SK-N-SH (cell line): ENCODE measurements at places on chromosomes 11 and 22. TPM values are rescaled to one million over a fixed set of nuclear protein-coding genes. Genes with fewer than 3 reads are reported as not detected.

FOLH1 gene
- polyA plus RNA-seq: not detected in 2 replicates

ELF5 gene
- not detected in 2 replicates for polyA plus RNA-seq

MEI1 gene
- not detected in 2 replicates for polyA plus RNA-seq

TRPM5 gene
- not detected in 2 replicates for polyA plus RNA-seq

MN1 gene
- 0.11 and 0.20 TPM in 2 replicates for polyA plus RNA-seq

TIGD3 gene
- 0.34 and 0.41 TPM in 2 replicates for polyA plus RNA-seq

LRRN4CL gene
- 0.08 and 0.10 TPM in 2 replicates for polyA plus RNA-seq

MS4A1 gene
- polyA plus RNA-seq: not detected in 2 replicates

METTL15 gene
- polyA plus RNA-seq: 4.7 and 7.1 TPM in 2 replicates

OSM gene
- not detected in 2 replicates for polyA plus RNA-seq

TSKU gene
- 18.3 and 20.7 TPM in 2 replicates for polyA plus RNA-seq

TXNRD2 gene
- polyA plus RNA-seq: 33.5 and 34.7 TPM in 2 replicates

GRM5 gene
- not detected in 2 replicates for polyA plus RNA-seq

MAP6 gene
- 11.1 and 13.1 TPM in 2 replicates for polyA plus RNA-seq

- no peaks in the 10 kb centered on the region for H3K27me3 ChIP-seq
- H3K27ac ChIP-seq: no peak overlapping the region
- H3K36me3 ChIP-seq: peaks cover 11% of the 10 kb centered on the region; the same call in 1 of the 2 replicates
- H3K4me3 ChIP-seq: no peak overlapping the region
Observed at GRCh38 chr11:75421902-75422247, 11.1 kb downstream of the KLHL35 start.

- no peaks in the 10 kb centered on the region; the same call in 1 of the 2 replicates for H3K4me1 ChIP-seq
- no peaks in the 10 kb centered on the region for H3K36me3 ChIP-seq
- no peak overlapping the region for H3K4me3 ChIP-seq
- no peak for DNase-seq
- no peaks in the 10 kb centered on the region for H3K27me3 ChIP-seq
Observed at GRCh38 chr11:14309425-14310192, 49.4 kb downstream of the RRAS2 start.

GRCh38 chr11:34996958-34997357 is 80.5 kb downstream of the PDHX start:
- DNase-seq: no peak
- no peaks in the 10 kb centered on the region; the same call in 1 of the 2 replicates for H3K4me1 ChIP-seq
- H3K36me3 ChIP-seq: peaks cover 11% of the 10 kb centered on the region
- H3K27ac ChIP-seq: peak overlapping the region; percentile 79; the same call in 1 of the 2 replicates
- no peak overlapping the region for H3K4me3 ChIP-seq

- H3K36me3 ChIP-seq: no peaks in the 10 kb centered on the region
- no peak for DNase-seq
Observed at GRCh38 chr11:99452075-99452474, 431.3 kb downstream of the CNTN5 start.

DNA sequence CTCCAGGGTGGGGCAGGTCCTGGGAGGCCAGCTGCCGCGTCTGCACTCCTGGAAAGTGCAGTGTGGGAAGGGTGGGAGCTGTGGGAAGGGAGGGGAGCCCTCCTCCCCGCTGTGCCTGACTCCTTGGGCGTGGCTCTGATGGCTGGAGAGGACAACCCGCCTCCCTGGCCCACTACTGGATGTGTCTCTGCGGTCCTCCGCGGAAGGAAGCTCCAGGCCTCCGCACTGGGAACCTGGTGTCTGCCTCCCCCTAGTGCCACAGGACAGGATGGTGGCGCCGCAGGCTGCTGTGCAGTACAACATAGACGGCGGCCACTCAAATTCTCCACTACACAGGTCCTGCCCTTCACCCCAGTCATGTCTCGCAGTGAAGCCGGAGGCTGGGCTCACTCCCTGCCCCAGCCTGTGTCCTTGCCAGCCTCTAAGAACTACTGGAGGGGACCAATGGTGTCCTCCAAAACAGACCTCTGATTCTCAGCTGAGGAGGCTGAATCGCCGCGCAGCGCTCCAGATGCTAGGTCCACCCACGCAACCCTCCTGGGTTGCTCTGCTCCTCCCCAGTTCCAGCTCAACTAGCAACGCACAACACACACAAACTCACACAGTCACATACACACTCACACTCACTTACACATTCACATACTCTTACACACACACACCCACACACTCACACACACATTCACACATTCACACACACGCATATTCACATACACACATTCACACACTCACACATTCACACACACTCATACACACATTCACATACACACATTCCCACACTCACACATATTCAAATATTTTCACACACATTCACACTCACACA is 12.4 kb upstream of the DSCAML1 start:
- no peaks in the 10 kb centered on the region for H3K36me3 ChIP-seq
- no peaks in the 10 kb centered on the region for H3K4me1 ChIP-seq
- peaks cover 12% of the 10 kb centered on the region; the same call in 1 of the 2 replicates for H3K27me3 ChIP-seq
- H3K4me3 ChIP-seq: no peak overlapping the region

GRCh38 chr22:32527756-32528155 is 53.1 kb downstream of the FBXO7 start:
- H3K4me3 ChIP-seq: no peak overlapping the region
- no peak for DNase-seq
- no peak overlapping the region for H3K27ac ChIP-seq
- no peaks in the 10 kb centered on the region for H3K36me3 ChIP-seq

GRCh38 chr11:67303132-67303834 is at the start of gene SSH3:
Gene SSH3 (plus strand): TSS chr11:67303530. CDS start chr11:67303626, 96 bp downstream.
- no peaks in the 10 kb centered on the region for H3K27me3 ChIP-seq
- H3K4me3 ChIP-seq: peak within 1 kb of the TSS; percentile 87
- peak; percentile 89 for DNase-seq
- H3K27ac ChIP-seq: no peak within 1 kb of the TSS
- peaks cover 17% of the 10 kb centered on the region; the same call in 1 of the 2 replicates for H3K4me1 ChIP-seq

GRCh38 chr11:92154110-92154509 is 70.5 kb upstream of the FAT3 start:
- no peak for DNase-seq
- H3K4me1 ChIP-seq: no peaks in the 10 kb centered on the region
- no peaks in the 10 kb centered on the region for H3K27me3 ChIP-seq
- no peak overlapping the region for H3K4me3 ChIP-seq
- H3K27ac ChIP-seq: no peak overlapping the region
- H3K36me3 ChIP-seq: no peaks in the 10 kb centered on the region

GRCh38 chr11:119427279-119427678 is 4.3 kb upstream of the THY1 start:
- H3K27ac ChIP-seq: no peak overlapping the region
- peaks cover 35% of the 10 kb centered on the region for H3K4me1 ChIP-seq
- DNase-seq: no peak
- no peaks in the 10 kb centered on the region for H3K36me3 ChIP-seq

DNA sequence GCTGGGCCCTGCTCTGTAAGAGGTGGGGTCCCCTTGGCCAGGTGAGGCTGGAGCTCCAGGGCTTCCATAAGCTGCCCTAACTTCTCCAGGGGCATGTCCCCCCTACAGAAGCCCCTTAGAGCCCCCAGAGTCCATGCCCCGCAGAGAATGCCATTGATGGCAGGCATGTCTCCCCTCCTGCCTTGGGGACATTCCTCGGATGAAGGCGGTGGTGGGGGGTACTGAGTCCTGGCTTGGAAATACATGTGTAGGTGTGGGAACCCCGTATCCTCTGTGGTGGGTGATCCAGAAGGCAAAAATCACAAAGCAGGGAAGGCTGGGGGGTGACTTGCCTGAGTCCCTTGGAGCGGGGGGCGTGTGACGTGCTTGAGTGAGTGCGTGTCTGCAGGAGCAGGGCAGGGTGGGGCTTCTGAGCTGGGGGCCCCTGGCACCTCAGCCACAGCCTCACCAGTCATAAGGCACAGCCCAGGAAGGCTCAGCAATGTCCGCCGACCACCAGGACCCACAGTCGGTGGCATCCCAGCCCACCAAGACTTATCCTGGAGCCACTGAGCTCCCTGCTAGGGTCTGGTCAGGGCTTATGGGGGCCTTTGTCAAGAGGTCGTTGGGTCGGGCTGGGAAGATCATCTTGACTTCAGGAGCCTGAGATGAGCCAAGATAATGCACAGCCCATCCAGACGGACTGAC is 69.8 kb upstream of the KCNQ1OT1 start:
- H3K4me3 ChIP-seq: no peak overlapping the region
- DNase-seq: no peak
- no peak overlapping the region for H3K27ac ChIP-seq
- H3K4me1 ChIP-seq: 0 out of 2 replicates have a peak, but pooled peaks cover 4% of the 10 kb centered on the region
- no peaks in the 10 kb centered on the region for H3K27me3 ChIP-seq
- no peaks in the 10 kb centered on the region for H3K36me3 ChIP-seq

DNA sequence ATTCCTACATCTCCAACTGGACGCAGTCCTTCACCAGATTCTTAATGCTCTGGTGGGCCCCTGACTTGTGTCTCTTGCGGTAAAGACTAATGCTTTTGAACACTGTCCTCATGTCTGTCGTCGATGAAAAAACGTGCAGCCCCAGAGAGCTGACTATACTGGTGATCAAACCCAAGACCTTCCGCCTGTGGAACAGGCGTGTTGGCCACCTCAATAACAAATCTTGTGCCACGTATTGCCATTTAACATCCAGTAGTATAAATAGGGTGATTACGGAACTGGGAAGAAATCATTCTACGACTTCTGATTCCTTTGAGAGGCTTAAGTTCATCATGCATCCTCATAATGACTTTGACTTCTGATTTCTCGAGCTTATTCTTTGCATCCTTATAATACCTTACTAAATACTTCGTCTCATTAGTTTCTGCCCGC is 45.6 kb downstream of the OR4D9 start:
- no peaks in the 10 kb centered on the region for H3K27me3 ChIP-seq
- DNase-seq: peak; percentile 20
- H3K4me1 ChIP-seq: no peaks in the 10 kb centered on the region; the same call in 1 of the 2 replicates
- peak overlapping the region; percentile 80 for H3K27ac ChIP-seq
- peak overlapping the region; percentile 61 for H3K4me3 ChIP-seq
- no peaks in the 10 kb centered on the region for H3K36me3 ChIP-seq

DNA sequence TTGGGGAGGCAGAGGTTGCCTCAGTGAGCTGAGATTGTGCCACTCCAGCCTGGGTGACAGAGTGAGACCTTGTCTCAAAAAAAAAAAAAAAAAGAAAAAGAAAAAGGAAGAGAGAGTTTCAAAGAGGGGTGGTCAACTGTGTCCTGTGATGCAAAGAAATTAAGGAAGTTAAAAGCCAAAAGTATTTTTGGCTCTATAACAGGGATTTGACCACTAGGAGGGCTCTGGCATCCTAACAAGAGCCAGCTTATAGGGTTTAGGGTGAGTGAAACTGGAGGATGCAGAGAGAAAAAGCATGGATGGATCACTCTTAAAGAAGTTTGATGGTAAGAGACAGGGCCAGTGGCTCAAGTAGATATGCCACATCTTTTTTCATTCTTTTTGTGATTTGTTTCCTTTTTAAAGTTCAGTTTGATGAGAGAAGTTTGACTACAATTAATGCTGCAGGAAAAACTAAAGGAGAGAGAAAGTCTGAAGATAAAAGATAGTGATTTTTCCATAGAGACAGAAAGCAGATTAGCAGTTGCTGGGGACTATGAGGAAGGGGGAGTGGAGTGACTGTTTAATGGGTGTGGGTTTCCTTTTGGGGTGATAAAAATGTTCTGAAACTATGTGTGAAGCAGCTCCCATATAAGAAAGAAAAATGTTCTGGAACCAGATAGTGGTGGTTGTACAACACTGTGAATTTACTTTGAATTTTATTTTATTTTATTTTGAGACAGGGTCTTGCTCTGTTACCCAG is 11.1 kb upstream of the MICAL2 start:
- no peaks in the 10 kb centered on the region for H3K27me3 ChIP-seq
- H3K4me1 ChIP-seq: no peaks in the 10 kb centered on the region

DNA sequence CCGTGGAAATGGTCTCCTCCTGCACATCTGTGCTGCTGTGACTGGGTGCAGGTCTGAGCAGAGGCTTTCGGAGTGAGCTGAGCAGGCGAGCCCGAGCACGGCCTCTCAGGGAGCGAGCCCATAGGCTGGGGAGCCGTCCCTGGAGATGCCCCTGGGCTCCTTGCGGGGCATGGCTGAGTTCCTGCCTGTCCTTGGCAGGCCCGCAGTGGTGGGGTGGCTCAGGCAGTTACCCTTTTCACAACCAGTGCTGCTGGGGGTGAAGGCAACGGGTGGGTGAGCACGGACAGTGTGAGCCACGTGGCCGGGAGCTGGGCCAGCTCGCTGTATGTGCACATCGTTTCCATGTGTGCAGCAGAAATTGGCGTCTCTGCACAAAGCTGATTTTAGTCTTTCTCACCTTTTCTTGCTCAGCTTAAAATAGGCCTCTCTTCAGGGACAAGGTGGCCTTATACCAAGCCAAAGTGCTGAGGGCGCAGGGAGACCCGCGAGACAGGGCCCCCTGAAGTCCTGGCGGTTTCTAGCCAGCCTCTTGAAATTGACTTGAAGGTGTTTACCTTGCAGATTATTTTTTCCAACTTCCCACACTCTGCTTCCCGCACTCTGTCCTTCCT is at the start of gene TP53AIP1:
TSS of gene TP53AIP1 (minus strand) at position 55 of the 611 bp plus-strand sequence. CDS start 5,053 bp downstream, outside the sequence.
- H3K4me3 ChIP-seq: no peak within 1 kb of the TSS
- H3K27me3 ChIP-seq: no peaks in the 10 kb centered on the region
- H3K4me1 ChIP-seq: no peaks in the 10 kb centered on the region
- no peak within 1 kb of the TSS for H3K27ac ChIP-seq
- DNase-seq: no peak

DNA sequence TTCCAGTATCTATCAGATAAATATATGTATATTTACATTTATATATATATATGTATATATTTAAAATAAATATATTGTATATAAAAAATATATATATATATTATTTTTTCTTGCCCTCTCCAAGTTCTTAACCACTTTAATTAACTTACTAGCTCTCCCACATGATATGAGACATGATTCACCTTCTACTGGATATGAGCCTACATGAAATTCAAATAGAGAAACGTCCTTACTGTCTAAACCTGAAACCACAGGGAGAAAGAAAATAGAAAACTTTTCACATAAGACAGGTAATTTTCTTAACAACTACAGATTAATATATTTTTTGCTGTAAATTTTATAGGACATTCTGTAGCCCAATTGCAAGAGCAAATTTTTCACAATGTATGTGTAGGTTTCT is 391.6 kb downstream of the ETS1 start:
- H3K27me3 ChIP-seq: no peaks in the 10 kb centered on the region
- no peak overlapping the region for H3K4me3 ChIP-seq
- DNase-seq: no peak
- no peaks in the 10 kb centered on the region for H3K36me3 ChIP-seq
- peaks cover 6% of the 10 kb centered on the region for H3K4me1 ChIP-seq
- peak overlapping the region; percentile 71 for H3K27ac ChIP-seq

GRCh38 chr22:19591568-19591967 is 67.4 kb upstream of the CLDN5 start:
- H3K4me1 ChIP-seq: no peaks in the 10 kb centered on the region; the same call in 1 of the 2 replicates
- no peaks in the 10 kb centered on the region for H3K27me3 ChIP-seq
- H3K36me3 ChIP-seq: no peaks in the 10 kb centered on the region
- H3K27ac ChIP-seq: no peak overlapping the region
- no peak overlapping the region for H3K4me3 ChIP-seq
